MCF 10A (cell line): ENCODE measurements at places on chromosomes 5 and 9.
A peak's percentile ranks its signal among the peaks of the same experiment; 100 is the strongest.

- no peak for DNase-seq
These were observed 737.3 kb upstream of the DMAC1 start for GRCh38 chr9:8536845-8537244.

- DNase-seq: no peak
These were observed 50.8 kb downstream of the PTTG1 start for GRCh38 chr5:160472482-160472881.

- no peak for DNase-seq
These were observed 96.1 kb downstream of the PAX5 start for GRCh38 chr9:36937951-36938350.

DNA sequence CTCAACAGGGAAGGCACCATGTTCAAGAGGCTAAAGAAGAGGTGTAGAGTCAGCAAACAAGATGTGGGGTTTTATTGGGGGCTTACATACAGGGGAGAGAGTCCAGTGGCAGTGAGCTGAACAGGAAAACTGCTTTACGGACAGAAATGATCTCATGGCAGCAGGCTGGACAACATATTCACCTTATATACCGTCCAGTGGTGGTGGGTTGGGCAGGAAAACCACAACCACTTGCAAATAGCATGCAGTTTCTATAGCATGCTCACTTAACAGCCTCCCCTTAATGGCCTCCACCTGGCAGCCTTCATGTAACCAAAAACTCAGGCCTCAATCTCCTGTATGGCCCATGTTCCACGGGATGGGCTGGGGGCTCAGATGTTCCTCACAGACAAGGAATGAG lies 5.4 kb downstream of the TNFSF8 start:
- DNase-seq: no peak

DNA sequence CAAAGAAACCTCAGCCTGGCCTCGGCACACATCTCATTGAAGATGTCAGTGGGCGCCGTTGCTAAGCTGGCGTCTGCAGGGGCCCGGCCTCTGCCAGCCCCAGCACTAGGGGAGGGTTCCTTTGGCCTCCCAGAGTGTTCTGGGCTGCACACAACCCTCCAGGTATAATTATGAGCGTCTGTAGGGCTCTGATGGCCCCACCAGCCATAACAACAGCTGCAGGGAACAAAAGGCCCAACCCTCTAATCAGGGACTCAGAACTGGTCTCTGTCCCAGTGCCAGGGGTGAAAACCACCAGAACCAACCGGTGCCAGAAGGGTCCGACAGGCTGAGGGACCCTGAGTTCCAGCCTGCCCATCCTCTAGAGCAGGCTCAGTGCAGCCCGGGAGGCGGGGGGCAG lies 39.5 kb upstream of the SLC12A7 start:
- no peak for DNase-seq

- DNase-seq: peak; percentile 26
These were observed 270.2 kb upstream of the IRX1 start for GRCh38 chr5:3325201-3325971.

GRCh38 chr5:95375591-95375990 lies 15.6 kb upstream of the FAM81B start:
- DNase-seq: no peak
